ENCODE measurements at places on chromosomes 4 and X.

DNA sequence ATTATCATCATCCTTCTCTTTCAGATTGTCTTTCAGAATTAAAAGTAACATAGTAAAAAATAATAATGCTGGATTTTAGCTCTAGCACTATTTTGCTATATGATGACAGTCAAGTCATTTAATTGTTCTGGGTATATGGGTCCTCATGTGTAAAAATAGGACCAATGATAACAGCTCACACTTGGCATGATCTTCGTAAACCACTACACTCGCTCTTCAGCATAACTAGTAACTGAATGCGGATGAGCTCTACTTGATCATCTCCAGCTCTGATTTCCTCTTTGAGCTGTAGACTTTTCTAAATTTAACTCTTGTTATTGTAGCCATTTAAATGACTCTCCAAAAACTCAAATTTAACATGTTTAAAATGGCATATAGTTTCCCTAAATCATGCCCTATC, 831.8 kb upstream of the HS3ST1 start:
- no peak for DNase-seq

GRCh38 chr4:47721892-47722575, 115.8 kb downstream of the CORIN start:
- DNase-seq: no peak

DNA sequence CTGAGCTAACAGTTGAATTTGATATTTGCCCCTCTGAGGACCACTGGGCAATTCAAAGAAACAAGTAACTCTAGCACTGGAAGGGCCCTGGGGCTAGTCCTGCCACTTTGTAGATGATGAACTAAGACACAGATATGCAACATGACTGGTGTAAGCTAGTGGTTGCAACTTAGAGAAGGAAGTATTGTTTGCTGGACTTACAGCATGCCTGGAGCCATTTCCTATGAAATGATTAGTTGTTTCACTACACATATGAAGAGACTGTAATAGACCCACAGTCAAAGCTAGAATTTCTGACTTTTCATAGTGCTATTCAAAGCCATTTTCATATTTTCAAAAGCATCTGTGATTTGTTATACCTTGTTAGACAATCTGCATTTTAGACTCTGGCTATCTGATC, 96.2 kb downstream of the TSPAN7 start:
- DNase-seq: no peak

- no peak for DNase-seq
These were observed 189.5 kb downstream of the ARAP2 start for GRCh38 chr4:36054694-36055422.

GRCh38 chr4:20735931-20736330, 35.7 kb downstream of the PACRGL start:
- DNase-seq: no peak

DNA sequence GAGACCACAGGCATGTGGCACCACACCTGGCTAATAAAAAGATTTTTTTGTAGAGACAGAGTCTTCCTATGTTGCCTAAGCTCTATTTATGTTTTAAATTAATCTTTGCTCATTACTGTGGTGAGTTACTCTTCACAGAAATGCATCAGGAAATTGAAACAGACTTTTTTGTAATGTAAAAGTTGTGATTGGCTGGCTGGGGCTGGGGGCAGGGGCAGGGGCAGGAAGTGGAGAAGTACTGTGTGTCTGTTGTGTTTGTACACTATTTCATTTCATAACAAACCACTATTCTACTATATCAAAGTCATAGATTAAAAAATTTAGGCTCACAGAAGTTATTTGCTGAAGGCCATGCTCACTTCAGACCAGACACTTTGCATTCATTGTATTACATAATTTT, 19.1 kb upstream of the ABRAXAS1 start:
- no peak for DNase-seq

GRCh38 chrX:104762641-104763040, 196.6 kb downstream of the IL1RAPL2 start:
- no peak for DNase-seq

- DNase-seq: no peak
These were observed 104.4 kb downstream of the HHIP start for GRCh38 chr4:144750348-144750747.

DNA sequence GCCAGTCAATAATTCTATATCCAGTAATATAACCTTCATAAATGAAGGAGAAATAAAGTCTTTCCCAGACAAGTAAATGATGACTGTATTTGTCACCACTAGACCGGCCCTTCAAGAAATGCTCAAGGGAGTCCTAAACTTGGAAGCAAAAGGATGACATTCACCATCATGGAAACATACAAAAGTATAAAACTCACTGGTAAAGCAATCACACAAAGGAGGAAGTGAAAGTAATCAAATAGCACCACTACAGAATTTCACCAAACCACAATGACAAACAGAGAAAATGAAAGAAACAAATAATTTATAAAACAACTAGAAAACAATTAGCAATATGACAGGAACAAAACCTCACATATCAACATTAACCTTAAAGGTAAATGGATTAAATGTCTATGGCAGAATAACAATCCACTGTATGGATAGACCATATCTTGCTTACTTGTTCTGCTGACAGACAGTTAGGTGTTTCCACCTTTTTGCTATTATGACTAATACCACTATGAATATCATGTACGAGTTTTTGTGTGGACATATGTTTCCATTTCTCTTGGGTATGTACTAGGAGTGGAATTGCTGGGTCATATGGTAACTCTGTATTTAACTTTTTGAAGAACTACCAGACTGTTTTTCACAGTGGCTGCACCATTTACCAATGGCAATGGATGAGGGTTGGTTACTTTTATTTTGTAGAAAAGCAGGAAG, 44.9 kb downstream of the NAT8L start:
- DNase-seq: no peak

DNA sequence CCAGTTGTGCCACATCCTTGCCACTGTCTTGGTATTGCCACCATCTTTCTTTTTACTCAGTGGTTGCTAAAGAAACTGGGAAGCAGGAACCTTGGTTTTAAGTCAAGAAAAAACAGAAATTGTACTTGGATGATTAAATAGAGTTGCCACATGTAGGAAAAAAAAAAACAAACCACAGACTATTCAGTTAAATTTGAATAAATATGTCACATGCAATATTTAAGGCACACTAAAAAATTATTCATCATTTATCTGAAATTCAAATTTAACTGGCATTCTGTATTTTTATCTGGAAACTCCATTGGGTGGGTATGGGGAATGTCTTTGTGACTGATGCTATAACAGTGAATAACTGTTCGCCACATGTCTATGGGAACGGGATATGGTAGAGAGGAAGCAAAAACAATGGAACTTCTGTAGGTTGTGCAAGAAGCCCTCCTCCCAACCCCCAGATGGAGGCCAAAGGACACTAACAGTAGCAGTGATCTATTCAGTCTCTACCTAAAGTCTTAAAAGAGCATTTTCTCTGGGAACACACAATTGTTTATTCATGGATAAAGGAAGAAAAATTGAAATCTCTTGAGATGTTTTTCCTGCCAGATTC, 57.0 kb upstream of the PLAC8 start:
- no peak for DNase-seq

Measured in AG04449 (cell line).